Skeletal muscle cell (primary cell): ENCODE measurements at places on chromosomes 13 and 19.

- DNase-seq, result peak; percentile 4
Measured at GRCh38 chr19:16244091-16244490, 46.4 kb downstream of the AP1M1 start.

GRCh38 chr19:55493052-55493644, 4.9 kb downstream of the SSC5D start:
- no peak for DNase-seq

GRCh38 chr19:42450314-42450934, 7.7 kb upstream of the CXCL17 start:
- no peak for DNase-seq

DNA sequence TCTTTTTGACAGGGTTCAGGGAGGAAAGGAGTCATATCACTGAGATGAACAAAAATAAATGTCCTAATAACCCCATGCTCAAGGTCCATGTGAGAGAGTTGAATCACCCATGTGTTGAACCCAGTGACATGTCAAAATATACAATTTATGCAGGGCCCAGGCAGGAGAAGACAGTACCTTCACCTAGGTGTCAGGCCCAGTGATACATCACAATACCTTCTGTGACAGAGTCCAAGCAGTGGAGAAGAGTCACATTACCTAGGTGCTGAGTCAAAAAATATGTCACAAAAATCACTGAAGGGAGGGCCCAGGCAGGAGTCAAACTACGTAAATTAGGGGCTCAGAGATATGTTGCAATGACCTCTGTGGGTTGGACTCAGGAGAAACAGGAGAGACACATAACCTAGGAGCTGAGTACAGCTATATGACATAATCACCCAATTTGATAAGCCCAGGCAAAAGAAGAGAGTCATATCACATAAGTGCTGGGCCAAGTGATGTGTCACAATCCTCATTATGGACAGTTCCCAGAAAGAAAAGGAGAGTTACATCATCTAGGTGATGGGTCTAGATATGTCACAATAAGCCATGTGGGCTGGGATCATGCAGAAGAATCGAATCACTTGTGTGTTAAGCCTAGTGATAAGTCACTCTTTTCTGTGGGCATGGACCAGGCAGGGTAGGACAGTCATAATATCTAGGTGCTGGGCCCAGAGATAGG, 13.8 kb upstream of the ZNF724 start:
- DNase-seq, result no peak

DNA sequence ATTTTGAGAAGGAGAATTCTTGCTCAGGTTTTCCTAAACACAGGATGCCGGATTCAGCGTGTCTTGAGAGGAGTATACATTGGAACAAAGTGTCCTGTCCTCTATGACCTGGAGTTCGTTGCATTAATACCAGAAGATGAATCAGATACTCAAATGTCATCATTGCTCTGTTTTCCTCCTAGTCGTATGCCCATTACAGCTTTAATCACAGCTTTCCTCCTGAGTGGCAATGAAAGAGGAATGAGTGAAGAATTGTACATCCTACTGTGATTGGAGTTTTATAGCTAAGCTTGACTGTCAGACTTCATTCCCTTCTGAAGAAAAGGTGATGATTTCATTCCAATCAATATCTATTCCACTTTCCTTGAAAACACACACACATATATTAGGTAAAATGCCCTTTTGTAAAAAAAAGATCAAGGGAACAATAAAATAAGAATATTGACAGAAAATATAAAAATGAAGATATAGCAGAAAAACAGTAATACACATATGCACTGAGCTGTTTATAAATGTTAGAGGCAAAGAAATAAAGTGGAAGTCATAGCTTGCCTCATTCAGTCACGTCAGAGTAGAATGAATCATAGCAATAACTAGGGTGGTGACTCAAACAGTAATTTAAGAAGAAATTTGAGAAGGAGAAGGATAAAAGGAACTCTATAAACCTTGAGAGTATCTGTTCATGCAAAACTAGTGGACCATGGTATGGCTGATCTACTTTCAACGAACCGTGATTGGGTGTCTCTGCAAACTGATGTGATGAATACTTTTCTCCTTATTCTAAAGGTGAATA, 501.5 kb downstream of the SUCLA2 start:
- DNase-seq, result peak; percentile 92

DNA sequence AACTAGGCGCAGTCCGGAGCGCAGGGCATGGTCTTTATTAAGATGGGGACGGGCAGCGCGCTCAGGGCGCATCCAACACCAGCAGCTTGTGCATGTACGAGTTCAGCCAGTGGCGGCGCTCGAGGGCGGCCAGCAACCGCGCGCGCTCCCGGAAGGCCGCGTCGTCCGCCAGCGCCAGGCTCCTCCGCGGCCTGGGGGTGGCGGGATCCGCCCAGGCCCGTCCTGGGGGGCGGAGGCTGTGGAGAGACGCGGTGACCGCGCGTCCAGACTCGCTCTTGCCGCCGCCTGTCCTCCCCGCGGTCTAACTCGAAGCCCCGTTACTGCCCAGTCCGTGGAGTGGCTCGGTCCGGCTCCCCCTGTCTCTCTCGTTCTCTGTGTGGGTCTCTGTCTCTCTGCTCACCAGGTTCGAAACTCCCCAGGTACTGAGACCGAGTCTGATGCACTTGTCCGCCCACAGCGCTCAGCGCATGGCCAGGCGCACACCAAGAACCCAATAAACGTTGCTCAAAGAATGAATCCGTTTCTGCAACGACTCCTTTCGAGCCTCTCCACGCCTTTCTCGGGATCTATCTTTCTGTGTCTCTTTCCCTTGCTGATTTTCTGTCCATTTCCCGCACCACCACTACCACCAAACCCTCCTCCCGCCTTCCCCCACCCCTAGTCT, 702 bp downstream of the PTH2 start:
- DNase-seq, result no peak

GRCh38 chr13:75327135-75327510, 154.8 kb downstream of the TBC1D4 start:
- no peak for DNase-seq

- DNase-seq, result no peak
Measured at GRCh38 chr19:13004273-13004672, 9.0 kb downstream of the NFIX start.

- no peak for DNase-seq
Measured at GRCh38 chr13:101139081-101139480, 277.2 kb downstream of the NALCN start.

DNA sequence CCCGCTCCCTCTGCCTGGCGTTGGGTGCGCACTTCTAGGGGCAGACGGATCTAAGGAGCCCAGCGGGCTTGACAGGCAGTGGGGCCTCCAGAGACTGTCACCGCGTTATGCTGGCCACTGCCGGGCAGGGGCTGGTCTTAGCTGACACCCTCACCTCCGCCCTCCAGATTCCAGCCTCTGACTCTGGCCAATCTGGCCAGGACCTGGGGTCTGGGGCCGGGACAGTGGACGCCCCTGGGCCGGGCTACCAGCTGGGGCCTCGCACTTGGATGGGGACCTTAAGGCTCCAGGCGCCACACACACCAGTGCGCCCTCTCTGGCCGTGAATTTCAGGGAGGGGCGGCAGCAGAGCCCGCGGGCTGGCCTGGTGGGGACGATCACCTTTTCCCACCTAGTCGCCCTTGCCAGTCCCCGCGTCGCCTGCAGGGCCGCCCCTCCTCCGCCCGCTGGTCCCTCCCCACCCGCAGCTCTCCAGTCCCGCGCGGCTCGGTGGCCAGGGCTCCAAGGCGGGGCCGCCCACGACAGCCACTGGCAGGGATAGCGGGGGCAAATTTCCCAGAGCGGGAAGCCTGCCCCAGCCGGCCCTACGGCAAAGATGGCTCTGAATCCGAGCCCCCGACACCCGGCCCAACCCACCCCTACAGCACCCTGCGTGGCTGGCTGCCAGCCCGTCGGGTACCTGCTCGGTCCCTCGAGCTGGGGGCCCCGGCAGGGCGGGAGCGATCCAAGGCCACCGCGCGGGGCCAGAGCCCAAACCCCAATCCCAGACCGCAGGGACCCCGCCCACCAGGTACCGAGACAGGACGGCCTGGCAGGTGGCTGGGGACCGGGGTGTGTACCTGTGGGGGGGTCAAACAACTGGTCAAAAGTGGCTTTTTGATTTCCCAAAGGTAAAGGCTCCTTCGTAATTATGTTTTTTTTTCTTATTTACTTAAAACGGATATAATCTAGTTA, 6.1 kb upstream of the ZNF98 start:
- no peak for DNase-seq

- no peak for DNase-seq
Measured at GRCh38 chr19:30555075-30555790, 183.0 kb downstream of the ZNF536 start.

DNA sequence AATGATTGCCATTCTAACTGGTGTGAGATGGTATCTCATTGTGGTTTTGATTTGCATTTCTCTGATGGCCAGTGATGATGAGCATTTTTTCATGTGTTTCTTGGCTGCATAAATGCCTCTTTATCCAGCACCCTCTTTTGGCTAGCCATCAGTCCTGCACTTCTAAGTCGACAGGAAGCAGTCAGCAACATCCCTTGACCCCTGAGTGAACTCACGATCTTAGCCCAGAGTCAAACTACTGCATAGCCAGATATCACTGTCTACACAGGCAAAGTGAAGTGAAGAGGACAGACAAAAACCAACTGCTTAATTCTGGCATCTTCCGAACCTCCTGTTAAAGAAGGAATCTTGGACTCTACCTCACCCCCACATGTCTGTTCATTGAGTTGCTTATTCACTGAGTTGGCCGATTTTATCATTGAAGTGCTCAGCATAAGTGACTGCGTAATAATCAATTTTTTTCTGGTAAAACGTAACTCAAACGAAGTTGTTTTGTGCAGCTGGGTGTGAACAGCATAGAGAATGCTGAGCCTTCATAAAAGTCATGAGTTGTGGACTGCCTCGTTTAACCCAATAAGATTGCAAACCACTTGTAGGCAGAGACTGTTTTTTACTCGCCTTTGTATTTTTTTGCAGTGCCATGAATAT, 304.2 kb downstream of the COG6 start:
- DNase-seq, result no peak

GRCh38 chr19:21094347-21095025, 12.5 kb downstream of the ZNF714 start:
- DNase-seq, result no peak

GRCh38 chr13:29551214-29551613, 44.3 kb downstream of the SLC7A1 start:
- no peak for DNase-seq

- no peak for DNase-seq
Measured at GRCh38 chr13:72453161-72453560, 274.3 kb downstream of the MZT1 start.

DNA sequence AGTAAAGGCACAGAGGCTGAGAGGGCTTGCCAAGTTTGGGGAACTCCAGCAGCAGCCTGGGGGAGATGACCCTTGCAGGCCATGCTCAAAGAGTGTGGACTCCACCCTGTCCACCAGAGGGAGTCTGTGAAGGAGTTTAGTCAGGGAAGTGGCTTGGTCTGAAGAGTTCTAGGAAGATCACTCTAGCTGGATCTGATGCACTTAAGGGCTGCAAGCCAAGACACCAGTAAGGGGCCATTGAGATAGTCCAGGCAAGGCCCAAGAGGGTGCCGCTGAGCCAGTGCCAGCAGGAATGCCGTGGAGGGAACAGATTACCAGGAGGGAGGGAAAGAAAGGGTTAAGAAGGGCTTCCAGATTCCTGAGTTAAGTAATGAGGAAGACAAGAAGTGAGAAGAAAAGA, 68.7 kb downstream of the ZAR1L start:
- peak; percentile 34 for DNase-seq

- DNase-seq, result no peak
Measured at GRCh38 chr19:15195371-15196334, 5.1 kb downstream of the NOTCH3 start.

DNA sequence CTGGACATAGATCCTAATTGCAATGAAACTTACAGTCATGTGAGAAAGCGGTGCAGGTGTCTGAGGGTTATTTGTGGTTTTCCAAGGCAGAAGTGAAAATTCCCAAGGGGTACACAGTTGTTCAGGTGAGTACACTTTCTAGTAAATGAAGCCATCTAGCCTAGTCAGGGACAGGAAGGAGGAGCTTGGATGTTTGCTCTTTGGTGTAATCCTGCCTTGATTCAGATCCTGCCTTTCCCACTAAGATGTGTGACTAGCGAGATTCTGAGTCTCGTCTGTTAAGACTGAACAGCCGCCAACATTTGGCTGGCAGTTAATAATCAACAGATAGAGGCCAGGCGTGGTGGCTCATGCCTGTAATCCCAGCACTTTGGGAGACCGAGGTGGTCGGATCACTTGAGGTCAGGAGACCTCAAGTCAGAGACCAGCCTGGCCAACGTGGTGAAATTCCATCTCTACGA, 2.5 kb downstream of the RPS9 start:
- no peak for DNase-seq

DNA sequence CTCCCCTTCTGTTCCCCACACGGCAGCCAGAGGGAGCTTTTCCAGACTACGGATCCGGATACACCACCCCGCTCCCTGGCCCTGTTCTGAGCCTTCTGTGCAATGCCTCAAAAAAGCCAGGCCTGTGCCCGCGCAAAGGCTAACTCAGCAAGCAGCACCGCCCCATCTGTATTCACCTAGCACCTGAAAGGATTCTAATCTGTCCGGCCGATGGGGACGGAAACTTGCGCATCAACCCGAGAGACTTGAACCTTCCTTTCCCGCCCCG, 589 bp downstream of the ZBTB45 start:
- peak; percentile 31 for DNase-seq

DNA sequence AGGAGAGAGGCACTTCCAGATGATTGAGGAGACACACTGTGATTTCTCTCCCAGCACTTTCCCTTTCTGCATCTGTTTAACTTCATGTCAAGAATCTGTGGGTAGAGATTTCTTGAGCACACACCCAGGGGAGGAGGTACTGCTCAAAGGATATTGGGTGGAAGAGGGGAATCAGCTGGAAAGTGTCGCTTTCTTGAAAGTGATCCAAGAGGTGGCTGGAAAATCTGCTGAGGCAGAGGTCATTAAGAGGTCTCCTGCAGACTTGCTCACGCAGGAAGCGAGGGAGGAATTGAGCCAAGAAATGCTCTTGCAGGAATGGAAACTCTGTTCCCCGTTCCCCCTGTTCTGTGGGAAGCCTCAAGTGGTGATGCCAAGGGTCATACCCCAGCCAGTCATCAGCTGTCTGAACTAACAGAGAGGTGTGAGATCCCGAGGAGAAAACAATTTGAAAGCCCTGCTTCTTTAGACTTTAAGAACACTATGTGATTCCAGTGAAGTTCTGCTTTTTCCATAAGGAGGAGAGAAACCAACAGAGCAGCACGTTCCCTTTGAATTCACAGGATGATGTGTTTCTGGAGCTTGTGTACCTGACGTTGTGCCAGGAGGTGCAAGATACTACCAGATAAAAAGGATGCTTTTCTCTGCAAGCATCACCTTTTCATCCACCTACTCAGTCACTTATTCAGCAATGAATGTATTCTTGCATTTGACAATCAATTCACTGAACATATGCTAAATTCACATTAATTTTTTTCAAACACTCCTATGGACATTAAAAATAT, 163.4 kb upstream of the GPR12 start:
- peak; percentile 26 for DNase-seq

GRCh38 chr13:29131881-29132668, 311.9 kb downstream of the MTUS2 start:
- DNase-seq, result no peak

DNA sequence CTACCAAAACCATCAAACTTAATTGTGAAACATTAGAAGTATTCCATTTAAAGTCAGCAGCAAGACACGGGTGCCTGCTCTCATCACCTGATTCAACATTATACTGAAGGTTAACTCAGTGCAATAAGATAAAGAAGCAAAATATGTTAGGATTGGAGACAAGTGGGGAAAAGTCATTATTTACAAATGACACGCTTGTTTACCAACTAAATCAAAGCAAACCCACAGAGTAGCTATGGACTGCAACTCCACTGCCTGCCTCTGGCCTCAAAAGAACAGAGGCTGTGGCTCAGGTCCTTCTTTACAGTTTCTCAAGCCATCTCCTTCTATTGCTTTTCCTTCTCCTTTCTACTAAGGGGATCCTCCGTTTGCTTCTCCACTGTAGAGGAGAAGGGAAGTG, 21.0 kb upstream of the ATP12A start:
- no peak for DNase-seq
